Stimulated activated CD8-positive, alpha-beta memory T cell treated with anti-CD3 and anti-CD28 coated beads, Interleukin-7, amount 100 ng/mL, for 1 hour (primary cell): ENCODE measurements at places on chromosomes 1 and 21.

DNA sequence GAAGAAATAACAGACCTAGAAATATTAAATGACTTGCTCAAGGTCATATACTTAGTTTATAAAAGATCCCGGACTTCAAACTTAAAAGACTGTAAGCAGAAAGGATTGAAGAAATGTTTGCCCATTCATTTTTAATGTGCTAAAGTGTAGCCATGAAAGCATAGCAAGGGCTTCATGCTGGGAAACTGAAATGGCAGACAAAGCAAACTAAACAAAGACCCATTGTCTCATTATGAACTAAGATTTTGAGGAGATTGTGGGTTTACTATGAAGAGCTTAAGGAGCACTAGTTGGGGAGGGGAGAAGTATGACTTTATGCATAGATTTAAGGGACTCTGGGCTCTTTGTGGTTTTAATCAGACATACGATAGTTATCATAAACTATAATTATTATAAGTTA, 26.3 kb downstream of the ADAMTS1 start:
- no peak for DNase-seq

DNA sequence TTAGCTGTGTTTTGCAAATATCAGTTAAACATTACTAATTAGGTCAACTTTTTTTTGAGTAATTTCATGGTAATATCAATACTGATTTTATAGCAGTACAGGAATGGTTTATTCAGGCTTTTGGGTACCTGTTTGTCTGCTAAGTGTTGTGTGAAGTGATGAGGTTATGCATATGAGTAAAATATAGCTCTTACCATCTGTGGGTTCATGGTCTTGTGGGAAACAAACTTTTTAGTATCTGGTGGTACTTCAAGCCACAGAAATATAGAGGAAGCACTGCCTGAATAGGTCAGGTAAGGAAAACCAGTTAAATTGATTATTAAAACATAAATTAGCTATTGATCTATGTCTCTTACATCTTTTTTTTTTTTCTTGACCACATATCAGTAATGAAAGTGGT, 113.9 kb downstream of the RABGAP1L start:
- DNase-seq = no peak

DNA sequence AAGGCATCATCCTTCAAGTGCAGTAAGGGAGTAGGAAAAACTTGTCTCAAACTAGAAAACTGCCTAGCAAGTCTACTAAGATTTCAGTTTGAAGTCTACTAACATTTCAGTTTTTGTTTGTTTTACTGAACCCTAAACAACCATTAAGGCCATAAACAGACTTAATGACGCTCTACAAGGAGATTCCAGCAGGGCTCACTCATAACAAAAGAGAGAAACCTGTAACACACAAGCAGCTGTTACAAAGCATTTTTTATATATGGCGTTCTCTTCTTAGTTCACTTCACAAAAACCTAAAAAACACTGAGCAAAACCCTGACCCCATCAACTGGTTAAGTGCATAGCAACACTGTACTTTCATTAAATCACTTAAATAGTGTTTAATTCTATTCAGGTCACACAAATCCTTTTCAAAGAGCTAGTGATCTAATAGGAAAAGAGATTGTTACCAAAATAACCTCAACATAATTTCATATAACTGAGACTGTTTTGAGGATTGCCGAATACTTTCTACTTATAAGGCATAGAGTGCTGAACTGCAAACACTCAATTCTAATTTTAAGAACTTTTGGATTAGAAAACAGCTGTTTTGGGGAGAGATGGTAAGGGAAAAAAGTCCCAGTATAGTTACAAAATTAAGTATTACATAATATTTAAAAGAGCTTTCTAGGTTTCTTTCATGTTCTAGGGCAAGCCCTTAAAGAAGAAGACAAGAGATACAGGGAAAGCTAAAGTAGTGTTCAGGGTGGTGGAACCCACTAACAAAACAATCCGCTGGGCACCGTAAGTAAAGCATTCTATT, 1.4 kb downstream of the B3GALNT2 start:
- DNase-seq = no peak

DNA sequence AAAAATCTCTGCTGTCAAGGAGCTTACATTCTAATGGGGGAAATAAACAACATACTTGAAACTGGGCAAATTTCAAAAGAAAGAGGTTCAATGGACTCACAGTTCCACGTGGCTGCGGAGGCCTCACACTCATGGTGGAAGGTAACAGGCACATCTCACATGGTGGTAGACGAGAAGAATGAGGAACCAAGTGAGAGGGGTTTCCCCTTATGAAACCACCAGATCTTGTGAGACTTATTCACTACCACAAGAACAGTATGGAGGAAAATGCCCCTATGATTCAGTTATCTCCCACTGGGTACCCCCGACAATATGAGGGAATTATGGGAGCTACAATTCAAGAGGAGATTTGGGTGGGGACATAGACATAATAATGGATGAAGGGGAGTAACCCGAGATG, 226.4 kb downstream of the ZP4 start:
- no peak for DNase-seq

- no peak for DNase-seq
These were observed 33.5 kb downstream of the GPR137B start for GRCh38 chr1:236175642-236176336.

GRCh38 chr1:165189011-165189410, 167.5 kb downstream of the LMX1A start:
- no peak for DNase-seq

DNA sequence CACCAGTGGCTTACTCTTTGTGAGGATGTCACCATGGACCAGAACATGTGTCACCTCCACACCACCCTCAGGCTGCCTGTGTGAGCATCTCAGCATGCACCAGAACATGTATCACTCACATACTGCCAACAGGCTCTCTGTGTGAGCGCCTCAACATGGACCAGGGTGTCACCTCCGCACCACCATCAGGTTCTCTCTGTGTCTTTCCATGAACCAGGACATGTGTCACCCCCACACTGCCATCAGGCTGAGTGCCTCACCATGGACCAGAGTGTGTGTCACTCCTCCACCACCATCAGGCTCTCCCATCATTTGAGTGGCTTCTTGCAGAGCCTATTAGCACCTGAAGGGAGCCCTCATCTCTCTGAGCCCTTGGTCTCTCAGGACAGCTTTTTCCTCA, 125.2 kb downstream of the ZNF648 start:
- DNase-seq = no peak

GRCh38 chr1:7094086-7094485, 308.8 kb downstream of the CAMTA1 start:
- no peak for DNase-seq

- DNase-seq = no peak
These were observed 30.2 kb downstream of the NEK7 start for GRCh38 chr1:198186916-198187580.

DNA sequence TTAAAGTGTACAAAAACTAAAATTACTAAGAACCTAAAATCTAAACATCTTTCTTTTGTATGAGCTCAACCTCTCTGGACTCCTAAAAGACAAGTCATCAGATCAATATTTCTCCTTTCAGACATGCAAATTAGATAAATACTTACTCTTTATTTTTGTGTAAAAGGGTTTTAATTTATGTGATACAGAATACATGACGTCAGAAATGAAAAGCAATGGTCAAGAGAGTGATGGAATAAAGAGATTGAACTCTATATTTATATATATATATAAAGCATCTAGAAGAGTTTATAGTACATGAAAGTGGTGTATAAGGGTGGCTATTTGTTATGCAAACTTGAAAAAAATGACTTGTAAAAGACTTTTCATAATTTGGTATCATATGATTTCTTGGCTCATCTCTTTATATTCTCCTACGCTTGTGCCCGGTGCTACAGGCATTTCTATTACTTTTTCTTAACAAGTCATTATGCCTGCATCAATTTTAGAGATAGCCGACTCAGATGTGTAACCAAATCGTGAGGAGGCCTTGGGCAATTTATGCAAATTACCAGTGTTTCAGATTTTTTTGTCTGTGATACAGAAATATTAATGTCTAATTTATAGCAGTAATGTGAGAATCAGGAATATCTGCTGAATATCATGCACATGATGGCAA, 186.0 kb upstream of the OLFM3 start:
- DNase-seq = no peak

DNA sequence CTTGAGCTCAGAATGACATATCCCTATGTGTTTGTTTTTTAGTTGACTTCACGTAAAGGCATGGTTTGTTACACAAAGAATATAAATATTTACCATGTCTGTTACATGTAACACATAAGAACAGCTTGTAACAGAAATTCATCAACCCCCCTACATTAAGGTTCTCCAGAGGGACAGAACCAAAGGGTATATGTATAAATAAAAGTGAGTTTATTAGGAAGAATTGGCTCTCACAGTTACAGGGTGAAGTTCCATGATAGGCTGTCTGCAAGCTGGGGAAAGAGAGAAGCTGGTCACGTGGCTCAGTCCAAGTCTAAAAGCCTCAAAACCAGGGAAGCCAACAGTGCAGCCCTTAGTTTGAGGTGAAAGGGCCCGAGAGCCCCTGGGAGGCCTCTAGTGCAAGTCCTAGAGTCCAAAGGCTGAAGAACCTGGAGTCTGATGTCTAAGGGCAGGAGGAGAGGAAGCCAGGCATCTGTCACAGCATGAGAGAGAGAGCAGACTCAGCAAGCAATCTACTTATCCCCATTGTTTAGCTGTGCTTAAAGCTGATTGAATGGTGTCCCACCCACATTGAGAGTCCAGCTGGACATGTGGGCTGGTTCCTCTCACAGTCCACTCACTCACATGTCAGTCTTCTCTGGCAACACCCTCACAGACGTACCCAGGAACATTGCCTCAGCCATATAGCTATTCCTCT, 15.8 kb downstream of the THRAP3 start:
- DNase-seq = no peak

DNA sequence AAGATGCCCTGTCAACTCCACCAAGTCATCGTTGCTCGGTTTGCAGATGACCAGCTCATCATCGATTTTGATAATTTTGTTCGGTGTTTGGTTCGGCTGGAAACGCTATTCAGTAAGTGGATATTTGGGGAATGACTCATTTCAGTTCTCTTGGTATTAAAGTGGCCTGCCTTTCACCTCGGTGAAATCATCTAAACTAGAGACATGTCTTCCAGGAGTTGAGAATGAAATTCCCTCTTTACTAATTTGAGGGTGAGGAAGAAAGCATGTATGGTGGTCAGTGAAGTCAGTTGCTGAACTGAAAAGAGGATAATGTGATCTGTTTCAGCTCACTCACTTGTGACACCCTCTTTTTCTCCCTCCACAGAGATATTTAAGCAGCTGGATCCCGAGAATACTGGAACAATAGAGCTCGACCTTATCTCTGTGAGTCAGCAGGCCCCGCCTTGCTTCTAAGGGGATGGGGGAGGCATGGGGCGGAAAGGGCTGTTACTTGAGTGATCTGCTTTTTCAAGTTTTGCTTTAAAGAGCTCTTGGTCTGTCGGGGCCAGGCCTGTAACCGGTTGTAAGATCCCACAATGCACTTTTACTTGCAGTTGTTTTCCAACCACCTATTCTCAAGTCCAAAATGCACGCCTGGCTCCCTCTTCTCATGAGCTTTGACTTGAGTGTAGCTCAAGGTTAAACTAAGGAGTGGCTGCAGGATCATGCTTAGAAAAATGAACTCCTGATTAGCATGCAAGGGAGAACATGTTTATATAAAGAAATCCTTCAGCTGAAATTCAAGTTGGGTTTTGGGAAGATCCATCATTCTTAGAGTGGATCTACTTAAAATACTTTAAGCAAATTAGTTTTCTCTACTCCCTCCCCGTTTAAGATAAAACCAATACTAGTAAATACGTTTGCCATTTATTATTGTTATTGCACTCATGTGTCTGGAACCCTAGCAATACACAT, 59.8 kb downstream of the CAPN2 start:
- DNase-seq = no peak

GRCh38 chr1:218679988-218680748, 335.0 kb downstream of the TGFB2 start:
- no peak for DNase-seq

- no peak for DNase-seq
These were observed 20.3 kb upstream of the RGS8 start for GRCh38 chr1:182704677-182705076.

DNA sequence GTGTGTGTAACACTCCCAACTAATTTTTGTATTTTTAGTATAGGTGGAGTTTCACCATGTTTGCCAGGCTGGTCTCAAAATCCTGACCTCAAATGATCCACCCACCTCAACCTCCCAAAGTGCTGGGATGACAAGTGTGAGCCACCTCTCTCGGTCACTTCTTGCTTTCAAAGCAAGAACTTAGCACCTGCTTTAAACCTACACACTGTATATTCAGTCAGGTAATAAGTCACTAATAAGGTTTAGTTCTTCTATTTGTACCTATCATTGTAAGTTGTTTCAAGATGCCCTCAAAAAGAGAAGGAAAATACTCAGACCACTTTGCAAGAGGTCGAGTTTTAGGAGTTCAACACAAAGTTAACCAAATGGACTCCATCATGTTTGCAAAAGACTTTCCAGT, 431.3 kb downstream of the MRPL39 start:
- DNase-seq = no peak

DNA sequence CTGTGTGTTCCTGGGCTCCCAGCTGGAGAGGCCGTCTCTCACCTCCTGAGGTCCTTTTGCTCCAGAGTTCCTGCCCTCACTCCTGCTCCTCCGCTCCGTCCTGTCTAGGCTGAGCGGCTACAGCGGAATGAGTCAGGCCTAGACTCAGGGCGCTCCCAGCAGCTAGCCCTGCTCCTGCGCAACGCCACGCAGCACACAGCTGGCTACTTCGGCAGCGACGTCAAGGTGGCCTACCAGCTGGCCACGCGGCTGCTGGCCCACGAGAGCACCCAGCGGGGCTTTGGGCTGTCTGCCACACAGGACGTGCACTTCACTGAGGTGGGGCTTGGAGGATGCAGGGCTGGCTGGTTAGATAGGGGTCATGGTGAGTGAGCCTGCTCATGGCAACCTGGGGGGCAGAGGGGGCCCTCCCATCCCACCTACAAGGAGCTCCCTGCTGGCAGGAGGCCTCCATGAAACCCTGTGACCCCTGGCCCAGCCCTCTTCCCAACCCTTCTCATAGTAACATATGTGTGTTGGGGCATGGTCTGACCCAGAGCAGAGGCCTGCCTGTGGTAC, 15.1 kb downstream of the PSRC1 start:
- no peak for DNase-seq

DNA sequence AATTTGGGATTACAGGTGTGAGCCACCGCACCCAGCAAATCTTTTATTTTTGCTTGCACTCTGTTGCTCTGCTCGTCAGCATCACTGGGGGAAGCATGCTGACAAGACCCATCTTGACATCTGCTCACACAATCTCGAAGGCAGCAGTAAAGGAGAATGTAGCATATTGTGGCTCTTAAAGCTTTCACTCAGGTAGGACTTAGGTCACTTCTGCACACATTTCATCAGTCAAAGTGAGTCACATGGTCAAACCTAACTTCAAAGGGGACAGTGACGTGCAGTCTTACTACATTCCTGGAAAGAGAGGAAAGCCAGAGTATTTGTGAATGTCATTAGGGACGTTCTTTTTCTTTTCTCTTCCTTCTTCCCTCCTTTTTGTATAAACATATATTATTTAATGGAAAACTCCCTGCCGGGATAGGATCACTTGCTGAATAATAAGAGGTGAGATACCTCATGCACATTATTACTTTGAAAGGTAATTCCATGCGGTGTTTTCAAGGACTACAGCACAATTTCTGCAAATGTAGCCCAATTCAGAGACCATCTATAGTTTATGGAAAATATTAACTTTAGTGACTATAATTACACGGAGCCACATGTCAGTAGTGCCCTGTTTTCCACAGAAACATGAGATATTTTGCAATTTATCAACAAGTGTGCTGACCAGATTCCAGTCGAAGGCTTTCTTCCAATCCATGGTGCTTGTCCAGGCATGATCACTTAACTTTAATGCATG, 19.3 kb upstream of the ACBD6 start:
- DNase-seq = no peak
